ENCODE measurements at places on chromosomes 3 and 15. TPM values are rescaled to one million over a fixed set of nuclear protein-coding genes. Genes with fewer than 3 reads are reported as not detected.
A peak's percentile ranks its signal among the peaks of the same experiment; 100 is the strongest.

GRCh38 chr3:32641356-32641755 is 43.6 kb upstream of the CNOT10 start:
- no peak for DNase-seq

- no peak for DNase-seq
Measured at GRCh38 chr15:83657549-83657948, 3.6 kb downstream of the ADAMTSL3 start.

Gene MNS1
- total RNA-seq = 1.4 TPM

GRCh38 chr3:28326458-28326926 is 22.0 kb upstream of the ZCWPW2 start:
- DNase-seq = peak; percentile 19

Gene ARL14
- total RNA-seq = not detected

GRCh38 chr3:44409640-44410410 is 67.6 kb downstream of the ZNF445 start:
- no peak for DNase-seq

GRCh38 chr3:41131224-41131623 is 68.1 kb upstream of the CTNNB1 start:
- no peak for DNase-seq

DNA sequence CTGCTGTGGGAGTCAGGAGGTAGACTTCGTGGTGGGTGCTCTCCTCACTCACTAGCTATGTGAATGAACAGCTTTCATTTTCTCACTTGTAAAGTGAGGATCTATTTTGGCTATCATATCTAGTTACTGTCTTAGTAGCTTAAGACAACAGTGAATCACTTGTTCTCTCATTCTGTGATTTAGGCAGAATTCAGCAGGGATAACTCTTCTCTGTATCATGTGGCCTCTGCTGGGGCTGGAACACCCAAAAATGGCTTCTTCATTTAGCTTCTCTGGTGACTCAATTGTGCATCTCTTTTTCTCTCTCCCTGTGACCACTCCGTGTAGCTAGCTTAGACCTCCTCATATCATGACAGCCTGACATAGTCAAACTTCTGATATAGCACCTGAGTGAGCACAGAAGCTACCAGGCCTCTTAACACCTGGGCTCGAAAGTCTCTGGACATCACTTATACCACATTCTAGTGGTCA is 68.4 kb downstream of the BFSP2 start:
- no peak for DNase-seq
